Mesendoderm (in vitro differentiated cells): ENCODE measurements at places on chromosomes 7 and 10.

- DNase-seq = no peak
These were observed 102.8 kb downstream of the GALNT11 start for GRCh38 chr7:152128252-152128651.

DNA sequence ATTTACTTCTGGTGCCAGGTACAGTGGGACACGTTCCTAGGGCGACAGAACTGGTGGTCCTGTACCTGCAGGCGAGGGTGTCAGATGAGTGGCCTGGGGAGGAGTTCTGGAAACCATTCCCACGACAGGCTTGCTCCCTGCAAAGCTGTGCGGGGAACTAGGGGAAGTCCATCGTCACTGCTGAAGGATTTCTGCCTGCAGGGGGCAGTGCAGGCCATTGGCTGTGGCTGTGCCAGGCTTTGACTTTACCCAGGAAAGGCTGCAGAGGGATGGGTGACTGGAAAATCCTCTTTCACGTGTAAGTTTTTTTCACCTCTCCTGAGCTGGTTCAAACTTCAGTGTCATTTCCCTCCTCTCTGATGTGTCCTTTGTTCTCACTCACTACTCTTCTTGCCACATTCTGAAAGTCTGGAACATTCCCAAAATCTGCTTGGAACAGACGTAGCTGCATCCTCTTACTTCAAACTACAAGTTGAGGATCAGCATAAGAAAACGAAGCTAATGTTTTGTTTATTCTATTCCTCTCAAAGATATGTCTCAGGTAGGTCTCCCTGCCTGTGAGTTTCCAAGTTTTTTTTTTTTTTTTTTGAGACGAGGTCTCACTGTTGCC lies 126.5 kb downstream of the SH2D4B start:
- DNase-seq = peak; percentile 91

GRCh38 chr10:25080880-25081581 lies 64.6 kb downstream of the THNSL1 start:
- DNase-seq = peak; percentile 88

DNA sequence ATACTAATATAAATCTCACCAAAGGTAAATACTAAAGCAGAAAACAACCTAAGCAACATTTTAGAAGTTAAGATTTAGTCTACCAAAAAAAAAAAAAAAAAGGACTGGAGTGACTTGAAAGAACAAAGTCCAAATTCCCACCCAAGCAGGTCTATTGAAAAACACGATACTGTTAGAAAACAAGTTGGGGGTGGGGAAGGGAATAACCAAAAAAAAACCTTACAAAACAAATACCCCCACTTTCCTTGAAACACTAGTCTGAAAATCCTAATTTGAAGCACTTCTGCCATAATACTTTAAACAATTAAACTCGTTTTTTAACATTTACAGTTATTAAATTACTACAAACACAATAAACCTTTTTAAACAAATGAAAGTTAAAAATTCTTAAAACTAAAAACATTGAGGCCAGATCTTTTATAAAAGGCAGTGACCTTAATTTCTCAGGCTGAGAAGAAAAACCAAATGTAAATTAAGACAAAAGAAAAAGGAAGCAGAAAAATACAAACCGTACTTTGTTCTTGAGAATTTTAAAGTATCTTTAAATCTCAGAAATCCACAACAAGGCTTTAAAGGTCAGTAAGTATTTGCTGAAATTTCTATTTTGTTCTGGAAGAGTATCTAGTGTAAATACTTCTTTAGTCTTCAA lies 135.1 kb downstream of the NRBF2 start:
- peak; percentile 55 for DNase-seq

- peak; percentile 23 for DNase-seq
These were observed 444.6 kb downstream of the NRG3 start for GRCh38 chr10:82319562-82319961.

DNA sequence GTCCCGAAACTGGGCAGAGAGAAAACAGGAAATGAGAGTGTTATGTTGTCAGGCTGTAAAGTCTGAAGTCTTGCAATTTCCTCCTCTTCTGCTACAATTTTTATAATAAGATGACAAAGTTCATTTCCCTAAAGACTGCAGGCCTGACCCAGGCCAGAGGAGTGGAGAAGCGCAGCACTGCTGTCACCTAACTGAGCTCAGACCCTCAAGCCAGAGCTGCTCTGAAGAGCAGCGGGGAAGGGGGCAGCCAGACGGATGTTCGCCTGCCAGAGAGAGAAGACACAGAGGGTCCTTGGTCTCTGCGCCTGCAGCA lies 12.6 kb upstream of the AOAH start:
- DNase-seq = no peak

GRCh38 chr10:90906596-90906995 lies 14.3 kb downstream of the ANKRD1 start:
- no peak for DNase-seq

DNA sequence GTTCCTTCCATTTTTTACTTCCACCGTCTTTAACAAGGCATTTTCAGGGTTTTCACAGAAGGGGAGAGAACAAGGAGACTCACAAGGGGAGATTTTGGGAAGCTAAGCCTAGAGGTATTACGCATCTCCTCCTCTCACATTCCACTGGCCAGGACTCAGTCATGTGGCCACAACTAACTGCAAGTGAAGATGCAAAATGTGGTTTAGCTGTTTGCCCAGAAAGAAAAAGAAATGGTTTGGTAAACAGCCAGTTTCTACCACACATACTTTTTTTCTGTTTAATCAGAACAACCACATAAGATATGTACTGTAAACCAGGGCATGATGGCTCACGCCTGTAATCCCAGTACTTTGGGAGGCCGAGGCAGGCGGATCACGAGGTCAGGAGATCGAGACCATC lies 21.4 kb upstream of the HELLS start:
- DNase-seq = peak; percentile 10

DNA sequence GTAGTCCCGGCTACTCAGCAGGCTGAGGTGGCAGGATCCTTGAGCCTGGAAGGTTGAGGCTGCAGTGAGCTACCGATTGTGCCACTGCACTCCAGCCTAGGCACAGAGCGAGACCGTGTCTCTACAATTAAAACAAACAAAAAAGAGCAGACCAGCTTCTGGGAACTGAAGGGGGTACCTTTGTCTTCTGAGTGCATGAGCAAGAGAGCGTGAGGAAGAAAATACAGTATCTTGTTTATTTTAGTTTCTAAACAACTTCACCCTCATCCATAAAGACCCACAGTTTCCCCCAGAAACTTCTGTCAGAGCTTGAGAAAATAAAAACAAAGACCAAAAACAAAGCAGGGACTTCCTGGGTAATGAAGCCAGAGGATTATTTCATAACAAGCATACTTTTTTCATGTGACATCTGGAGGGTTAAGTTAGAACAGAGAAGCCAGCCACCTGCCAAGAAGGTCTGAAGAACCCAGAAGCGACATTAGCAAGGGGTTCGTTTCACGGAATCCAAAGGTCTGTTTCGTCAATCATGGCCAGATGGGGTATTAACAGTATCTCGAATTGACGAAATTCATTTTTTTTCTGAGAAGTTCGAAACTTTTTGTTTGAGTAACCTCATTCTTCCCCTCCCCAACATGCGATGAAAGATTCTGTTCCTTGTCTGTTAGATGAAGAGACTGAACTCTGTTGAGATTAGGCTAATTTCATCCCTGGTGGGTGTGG lies 10.2 kb upstream of the IL2RA start:
- no peak for DNase-seq

- peak; percentile 64 for DNase-seq
These were observed 2.3 kb upstream of the NRP1 start for GRCh38 chr10:33336582-33337325.

DNA sequence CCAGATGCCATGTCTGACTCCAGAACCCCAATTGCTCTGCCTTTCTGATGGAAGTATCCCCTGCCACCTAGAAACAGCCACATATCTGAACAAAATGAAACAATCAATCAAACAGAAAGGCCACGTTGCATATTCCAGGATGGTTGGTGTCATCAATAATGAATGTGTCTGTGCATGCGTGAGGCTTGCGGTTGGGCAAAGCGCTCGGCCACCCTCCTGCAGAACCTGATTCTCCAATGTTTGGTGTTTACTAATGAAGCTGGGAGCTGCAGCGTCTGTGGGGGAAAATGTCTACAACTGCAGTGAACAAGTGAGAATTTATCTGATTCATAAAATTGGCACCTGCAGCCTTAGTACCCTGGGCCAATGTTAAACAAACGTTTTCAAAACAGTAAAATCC lies 121.2 kb upstream of the ADARB2 start:
- DNase-seq = no peak

- no peak for DNase-seq
These were observed 42.4 kb downstream of the STRA8 start for GRCh38 chr7:135275971-135276580.

DNA sequence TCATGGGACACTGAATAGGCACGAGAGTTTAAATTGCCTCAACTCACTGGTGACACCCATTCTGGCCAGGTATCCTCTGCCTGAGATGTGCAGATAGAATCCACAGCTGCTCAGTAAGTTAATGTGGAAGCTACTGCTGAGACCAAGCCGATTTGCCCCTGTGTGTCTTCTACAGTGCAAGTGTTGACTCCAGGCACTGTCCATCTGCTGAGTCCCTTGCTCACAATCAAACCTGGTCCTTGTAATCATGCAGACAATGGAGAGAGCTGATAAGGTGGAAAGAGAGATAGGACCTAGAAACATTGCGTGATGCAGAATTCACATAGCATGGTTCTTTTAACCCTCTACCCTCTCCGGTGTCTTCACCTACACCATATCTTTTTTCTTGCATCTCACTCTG lies 101.4 kb downstream of the ITGB8 start:
- peak; percentile 69 for DNase-seq

GRCh38 chr10:29495366-29495765 lies 139.4 kb downstream of the SVIL start:
- DNase-seq = no peak

- DNase-seq = no peak
These were observed 6.4 kb downstream of the DLX6 start for GRCh38 chr7:97011536-97012364.

- DNase-seq = no peak
These were observed 91.5 kb upstream of the KCND2 start for GRCh38 chr7:120181499-120181898.

GRCh38 chr7:108686494-108686893 lies 116.8 kb downstream of the DNAJB9 start:
- DNase-seq = no peak

DNA sequence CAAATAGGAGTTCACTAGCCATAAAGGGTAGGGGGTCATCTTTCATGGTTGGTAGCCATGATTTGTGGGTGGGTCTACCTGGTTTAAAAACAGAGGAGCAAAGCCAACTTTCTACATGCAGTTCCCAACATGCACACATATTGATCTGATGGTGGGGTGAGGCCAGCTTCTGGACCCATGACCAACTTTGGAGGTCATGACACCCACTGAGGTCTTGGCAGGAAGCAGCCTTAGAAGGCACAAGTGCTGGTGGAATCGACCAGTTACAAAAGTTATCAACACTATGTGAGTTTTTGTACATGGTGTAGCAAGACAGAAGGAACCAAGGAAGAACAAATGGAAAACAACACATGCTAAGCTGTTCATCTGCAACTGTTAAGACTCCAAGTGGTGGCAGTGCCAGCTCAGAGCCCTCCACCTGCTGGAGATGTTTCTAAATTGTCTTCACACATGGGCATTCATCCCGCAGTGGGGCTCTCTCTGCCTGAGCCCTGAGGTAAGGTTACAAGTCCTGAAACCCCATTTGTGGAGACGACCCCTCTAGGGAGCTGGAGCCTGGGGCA lies 101.1 kb upstream of the TCF7L2 start:
- DNase-seq = no peak

- DNase-seq = no peak
These were observed 26.4 kb downstream of the C10orf71 start for GRCh38 chr10:49325131-49325915.

- DNase-seq = no peak
These were observed 133.6 kb downstream of the GRK5 start for GRCh38 chr10:119340893-119341458.

DNA sequence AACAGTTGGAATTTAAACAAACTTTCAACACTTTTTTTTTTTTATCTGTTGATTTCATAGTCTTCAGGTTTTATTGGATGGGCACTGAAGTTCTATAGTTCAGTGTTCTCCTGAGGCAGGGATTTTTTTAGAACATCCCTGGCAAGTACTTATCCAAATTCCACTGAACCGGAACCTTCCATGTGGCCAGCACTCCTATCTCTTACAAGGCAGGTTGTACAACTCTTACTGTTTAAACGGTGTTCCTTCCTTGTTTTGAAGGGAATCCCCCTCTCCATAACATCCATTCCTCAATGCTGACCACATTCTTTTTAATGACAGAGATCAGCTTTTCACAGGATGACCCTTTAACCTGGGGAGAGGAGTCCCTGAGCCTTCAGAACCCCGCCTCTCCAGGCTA lies 238.9 kb upstream of the CTBP2 start:
- peak; percentile 26 for DNase-seq

GRCh38 chr10:14971867-14972448 lies 12.8 kb downstream of the MEIG1 start:
- DNase-seq = peak; percentile 56
